ENCODE measurements at places on chromosomes 13 and 19.
A peak's percentile ranks its signal among the peaks of the same experiment; 100 is the strongest.

DNA sequence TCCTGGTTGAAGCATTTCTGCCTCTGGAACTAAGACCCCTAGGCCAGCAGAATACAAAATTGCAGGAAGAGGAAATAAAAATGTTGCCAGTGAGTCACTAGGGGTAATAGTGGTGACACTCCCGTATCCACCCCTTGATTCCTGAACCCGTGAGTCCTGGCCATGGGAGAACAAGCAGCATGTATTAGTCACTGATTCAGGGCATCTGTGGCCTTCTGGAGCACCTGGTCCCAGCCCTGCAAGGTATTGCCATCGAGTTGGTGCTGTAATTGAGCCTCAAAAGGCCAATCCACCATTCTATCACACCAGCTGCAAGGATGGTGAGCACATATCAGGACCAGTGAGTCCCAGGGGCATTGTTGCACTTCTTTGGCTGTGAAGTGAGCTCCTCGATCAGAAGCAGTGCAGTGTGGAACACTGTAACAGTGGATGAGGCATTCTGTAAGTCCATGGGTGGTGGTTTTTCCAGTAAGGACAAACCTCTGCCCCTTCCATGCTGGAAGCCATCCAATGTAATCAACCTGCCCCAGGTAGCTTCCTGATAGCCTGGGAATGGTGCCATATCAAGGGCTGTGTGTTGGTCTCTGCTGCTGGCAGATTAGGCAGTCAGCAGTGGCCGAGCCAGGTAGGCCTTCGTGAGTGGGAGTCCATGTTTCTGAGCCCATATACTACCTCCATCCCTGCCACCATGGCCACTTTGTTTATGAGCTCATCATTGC is 39.6 kb downstream of the C1QTNF9 start:
- DNase-seq = no peak

GRCh38 chr19:1509602-1510441 is 3.0 kb downstream of the ADAMTSL5 start:
- no peak for DNase-seq

DNA sequence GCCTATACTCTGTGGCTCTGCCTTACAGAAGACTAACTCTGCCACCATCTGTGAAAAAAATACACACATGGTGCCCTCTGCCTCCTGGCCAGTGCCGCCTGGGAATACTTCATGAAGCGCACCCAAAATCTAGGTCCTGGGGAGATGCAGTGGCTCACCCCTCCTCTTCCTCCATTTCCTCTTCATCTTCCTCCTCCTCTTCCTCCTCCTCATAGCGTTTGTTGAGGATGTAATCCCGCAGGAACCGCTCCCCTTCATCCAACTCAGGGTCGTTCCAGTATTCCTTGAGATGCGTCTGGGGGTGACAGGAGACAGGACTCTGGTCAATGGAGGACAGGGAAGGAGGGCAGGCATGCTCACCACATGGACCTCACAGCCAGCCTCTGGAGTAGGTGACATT is 5.7 kb downstream of the KRI1 start:
- DNase-seq = no peak

DNA sequence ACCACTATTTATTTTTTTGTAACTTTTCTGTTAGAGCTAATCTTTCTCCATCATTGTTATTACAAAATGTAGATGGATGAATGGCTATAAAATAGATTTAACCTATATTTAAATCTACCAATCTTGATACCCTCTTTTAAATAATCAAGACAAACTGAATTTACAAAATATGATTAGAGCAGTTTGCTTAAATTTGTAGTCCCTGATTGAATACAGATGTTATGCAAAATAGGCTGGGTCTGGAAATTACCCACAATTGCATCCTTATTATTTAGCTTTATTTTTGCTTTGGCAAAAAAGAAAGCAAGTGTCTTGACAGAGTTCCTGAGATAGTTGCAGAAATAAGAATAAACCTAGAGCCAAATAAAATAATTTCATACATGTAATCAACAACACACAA is 352.8 kb downstream of the KLF12 start:
- DNase-seq = no peak

GRCh38 chr13:80903911-80904310 is 563.0 kb upstream of the SPRY2 start:
- no peak for DNase-seq

GRCh38 chr19:41433171-41433570 is 6.0 kb upstream of the B3GNT8 start:
- DNase-seq = no peak

DNA sequence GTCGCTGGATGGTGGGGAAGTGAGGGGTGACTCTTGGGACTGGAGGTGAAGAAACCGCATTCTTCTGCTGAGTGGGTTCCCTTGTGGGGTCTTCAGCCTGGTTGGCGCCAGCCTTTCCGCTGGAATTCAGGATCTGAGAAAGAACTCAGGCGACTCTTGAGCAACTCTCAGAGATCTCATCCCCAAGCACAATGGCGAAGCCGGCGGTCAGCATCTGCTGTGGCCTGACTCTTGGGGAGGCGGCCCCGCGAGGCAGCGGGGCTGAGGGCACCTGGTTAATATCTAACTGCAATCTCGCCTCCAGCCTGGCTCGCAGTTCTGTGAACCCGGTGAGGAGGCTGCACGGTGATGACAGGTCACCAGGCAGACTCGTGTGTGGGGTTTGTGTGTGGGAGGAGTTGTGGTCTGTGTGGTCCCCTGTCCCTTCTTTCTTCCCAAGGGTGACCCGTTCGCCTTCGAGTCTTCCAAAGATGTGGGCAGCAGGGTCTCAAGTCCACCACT is 883 bp downstream of the ZNF441 start:
- DNase-seq = peak; percentile 32

DNA sequence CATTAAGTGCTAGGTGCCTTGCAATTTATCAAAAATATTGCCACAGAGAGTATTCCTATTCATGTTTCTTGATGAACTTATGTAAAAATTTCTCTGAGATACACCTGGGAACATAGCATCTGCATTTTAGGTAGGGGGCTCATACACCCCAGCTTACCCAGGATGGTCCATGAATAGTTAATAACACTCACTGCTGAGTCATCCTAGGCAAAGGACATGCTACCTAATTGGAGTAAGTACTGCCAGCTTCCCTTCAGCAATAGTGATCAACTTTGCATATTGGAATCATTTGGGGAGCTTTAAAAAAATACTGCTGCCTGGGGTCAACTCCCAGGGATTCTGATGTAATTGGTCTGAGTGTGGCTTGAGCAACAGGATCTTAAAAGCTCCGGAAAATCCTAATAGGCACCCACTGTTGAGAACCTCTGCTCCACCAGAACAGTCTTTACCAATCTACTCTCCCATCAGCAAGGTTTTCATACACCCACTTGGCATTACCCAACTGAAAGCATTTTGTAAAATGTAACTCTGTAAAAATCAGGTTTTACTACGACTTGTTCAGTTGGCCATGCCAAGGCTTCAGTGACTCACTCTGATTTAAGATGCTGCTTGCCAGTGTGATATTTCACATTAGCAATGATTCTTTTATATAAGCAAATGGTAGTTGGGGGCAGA is 67.2 kb upstream of the FNDC3A start:
- DNase-seq = peak; percentile 20

- DNase-seq = no peak
Measured at GRCh38 chr13:34343413-34343940, 525.5 kb downstream of the RFC3 start.

- DNase-seq = peak; percentile 77
Measured at GRCh38 chr13:41985788-41986508, 25.0 kb upstream of the VWA8 start.

DNA sequence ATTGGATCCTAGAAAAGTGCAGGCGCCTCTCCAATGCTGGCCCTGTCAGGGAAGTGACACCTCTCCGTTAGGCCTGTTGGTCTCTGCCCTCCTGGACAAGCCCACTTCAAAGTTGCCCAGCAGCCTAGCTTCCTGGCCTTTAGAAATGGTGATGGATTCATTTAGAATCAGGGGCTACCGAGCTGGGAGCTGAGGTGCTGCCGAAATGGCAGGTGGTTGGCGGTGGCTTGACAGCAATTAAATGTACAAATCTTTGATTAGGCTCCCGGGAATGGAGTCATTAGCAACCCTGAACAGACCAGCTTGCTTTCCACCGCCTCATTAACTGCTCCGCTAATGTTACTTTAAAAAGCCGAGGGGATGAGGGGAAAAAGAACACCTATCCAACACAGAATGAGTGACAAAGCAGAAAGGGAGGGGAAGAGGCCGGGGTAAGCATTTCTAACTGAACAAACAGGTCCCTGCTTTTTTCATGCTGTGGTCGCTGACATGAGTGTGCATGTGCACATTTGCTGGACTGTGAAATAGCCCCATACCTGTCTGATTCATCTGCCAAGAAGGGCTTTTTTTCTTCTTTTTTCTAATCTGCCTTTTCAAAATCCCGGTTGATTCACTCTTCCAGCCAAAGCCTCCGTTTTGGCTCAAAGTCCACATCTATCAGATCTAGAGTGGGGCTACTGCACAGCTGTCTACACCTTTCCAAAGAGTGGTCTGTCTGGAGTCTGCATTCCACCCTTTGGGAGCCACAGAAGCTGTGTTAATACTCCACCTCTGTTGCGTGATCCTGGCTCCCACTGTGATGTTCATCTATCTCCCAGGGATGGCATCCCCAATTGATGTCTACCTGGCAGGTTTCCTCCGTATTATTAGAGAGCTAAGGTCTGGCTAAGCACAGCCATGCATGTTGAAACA is 431.9 kb downstream of the COG6 start:
- DNase-seq = no peak

DNA sequence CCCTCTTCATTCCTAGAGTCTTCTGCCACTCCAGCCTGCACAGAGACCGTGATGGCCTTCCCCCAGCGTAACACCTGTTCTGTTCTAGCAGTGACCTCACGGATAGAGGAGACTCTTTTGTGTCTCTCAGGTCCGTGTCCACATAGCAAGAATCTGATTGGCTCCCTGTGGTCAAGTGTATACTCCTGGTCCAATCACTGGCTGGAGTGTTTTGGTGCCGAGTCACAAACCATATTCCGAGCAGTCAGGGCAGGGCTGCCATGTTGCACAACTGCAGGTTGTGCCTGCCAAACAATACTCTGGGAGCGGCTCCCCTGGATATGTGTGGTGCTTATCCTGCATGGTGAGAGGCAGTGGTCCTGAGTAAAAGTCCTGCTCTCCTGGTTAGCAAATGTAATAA is 402.4 kb downstream of the KCNRG start:
- no peak for DNase-seq

- DNase-seq = peak; percentile 84
Measured at GRCh38 chr13:46296115-46296822, 84.5 kb downstream of the LRRC63 start.

DNA sequence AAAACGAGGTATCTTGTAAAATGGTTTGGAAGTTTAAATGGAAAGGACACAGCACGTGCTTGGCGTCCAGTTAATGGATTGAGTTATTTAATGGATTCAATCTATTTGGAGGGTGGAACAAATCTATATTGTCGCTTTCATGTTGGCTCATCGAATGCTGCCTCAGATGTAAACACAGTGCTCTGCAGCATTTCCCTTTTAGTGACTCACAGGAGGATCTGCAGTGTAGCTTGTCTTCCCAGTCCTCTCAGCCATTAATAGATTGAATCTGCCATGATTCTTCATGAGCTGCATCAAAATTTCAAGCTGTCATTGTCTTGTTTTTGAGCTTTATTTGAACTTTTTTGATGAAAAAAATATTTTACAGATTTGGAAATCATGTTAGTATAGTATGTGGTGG is 44.7 kb downstream of the DHRS12 start:
- no peak for DNase-seq

- DNase-seq = no peak
Measured at GRCh38 chr13:64709079-64709478, 2521.1 kb downstream of the PCDH9 start.

DNA sequence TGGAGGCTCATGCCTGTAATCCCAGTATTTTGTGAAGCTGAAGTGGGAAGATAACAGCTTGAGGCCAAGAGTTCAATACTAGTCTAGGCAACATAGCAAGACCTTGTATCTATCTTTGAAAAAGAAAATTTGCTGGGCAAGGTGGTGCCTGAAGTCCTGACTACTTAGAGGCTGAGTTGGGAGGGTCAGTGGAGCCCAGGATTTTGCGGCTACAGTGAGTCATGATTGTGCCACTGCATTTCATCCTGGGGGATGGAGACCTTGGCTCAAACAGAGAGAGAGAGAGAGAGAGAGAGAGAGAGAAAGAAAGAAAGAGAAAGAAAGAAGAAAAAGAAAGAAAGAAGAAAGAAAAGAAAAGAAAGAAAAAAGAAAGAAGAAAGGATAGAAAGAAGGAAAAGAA is 1872.3 kb upstream of the PCDH20 start:
- DNase-seq = no peak

- DNase-seq = peak; percentile 6
Measured at GRCh38 chr13:106561551-106562170, 6.3 kb downstream of the ARGLU1 start.

DNA sequence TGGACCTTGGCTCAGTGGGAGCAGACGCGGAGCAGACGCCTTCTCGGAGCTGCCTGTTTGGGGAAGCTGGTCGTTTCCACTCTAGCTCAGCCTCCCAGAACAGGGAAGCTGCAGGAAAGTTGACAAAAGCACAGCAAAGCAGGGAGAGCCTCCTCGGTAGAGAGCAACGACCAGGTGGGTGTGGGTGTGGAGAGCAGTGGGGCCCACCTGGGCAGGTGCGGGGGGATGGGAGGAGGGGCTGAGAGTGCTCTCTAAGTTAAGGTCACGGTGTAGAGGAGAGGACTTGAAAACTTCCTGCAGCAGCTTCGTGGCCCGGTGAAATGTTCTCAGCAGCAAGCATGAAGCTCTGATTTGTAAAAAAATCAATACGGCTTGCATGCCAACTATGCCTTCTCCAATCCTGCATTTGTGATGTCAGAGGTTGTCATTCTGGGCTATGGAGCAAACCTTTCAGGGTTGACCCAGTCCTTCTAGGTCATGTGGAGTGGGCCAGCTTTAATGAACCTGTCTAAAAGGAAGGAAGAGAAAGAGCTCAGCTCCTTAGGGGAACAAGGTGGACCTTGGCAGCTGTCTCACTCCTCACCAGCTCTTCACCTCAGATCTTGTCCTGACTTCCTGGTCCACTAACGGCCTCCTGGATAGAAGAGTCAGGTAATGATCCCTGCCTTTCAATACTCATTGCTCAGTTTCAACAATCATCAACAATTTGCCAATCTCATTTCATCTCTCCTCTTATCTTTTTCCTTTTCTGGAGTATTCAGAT is 85.8 kb upstream of the UBL3 start:
- DNase-seq = no peak

- no peak for DNase-seq
Measured at GRCh38 chr13:30923418-30923817, 9.0 kb upstream of the TEX26 start.

DNA sequence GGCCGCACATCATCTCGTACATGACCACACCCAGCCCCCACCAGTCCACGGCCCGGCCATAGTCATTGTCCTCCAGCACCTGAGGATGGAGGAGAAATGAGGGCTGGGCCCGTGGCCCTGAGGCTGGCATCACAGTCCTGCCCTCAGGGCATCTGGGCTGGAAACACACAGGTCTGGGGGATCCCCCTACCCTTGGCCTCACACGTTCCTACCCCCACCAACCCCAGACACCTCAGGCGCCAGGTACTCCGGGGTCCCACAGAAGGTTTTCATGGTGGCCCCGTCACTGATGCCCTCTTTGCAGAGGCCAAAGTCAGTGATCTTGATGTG is 9.5 kb upstream of the CCNP start:
- no peak for DNase-seq

GRCh38 chr13:74132776-74133656 is 1.2 kb downstream of the KLF12 start:
- DNase-seq = no peak
